ENCODE measurements at places on chromosomes 1 and 21.

DNA sequence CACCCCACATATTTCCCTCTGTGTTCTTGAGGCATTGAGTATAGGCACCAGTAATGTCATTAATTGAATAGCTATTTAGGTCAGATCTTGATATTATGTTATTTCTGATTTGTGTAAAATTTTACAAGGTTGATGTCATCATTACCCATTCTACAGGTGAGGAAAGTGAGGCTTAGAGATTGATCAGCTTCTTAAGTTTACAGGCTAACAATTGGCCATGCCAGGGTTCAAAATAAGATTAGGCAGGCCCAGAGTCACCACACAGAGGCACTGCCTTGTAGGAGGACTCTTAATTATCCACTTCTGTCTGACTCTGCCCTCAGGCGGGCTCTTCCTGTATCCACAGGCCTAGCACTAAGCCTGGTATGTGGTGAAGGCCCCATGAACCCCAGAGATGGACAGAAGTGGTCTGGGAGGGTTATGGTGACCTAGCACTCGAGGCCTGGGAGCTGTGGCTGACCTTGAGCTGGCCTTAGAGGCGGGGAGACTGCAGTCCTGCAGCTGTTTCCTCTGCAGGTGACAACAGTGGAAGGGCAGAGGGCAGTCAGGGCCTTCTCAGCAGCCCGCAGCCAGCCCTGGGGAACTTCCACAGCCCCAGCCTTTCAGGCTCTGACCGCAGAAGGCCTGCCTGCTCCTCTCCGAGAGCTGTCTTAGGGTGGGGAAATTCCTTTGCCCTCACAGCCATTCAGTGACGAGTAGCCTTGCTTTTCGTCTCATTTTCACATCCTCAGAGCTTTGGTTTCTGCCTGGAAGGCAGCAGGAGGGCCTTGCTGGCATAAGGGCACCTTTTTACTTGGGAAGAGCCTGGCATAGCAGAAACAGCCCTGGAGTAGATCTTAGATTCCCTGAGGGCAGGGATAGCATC is 12.2 kb downstream of the ZDHHC18 start:
- DNase-seq = no peak

DNA sequence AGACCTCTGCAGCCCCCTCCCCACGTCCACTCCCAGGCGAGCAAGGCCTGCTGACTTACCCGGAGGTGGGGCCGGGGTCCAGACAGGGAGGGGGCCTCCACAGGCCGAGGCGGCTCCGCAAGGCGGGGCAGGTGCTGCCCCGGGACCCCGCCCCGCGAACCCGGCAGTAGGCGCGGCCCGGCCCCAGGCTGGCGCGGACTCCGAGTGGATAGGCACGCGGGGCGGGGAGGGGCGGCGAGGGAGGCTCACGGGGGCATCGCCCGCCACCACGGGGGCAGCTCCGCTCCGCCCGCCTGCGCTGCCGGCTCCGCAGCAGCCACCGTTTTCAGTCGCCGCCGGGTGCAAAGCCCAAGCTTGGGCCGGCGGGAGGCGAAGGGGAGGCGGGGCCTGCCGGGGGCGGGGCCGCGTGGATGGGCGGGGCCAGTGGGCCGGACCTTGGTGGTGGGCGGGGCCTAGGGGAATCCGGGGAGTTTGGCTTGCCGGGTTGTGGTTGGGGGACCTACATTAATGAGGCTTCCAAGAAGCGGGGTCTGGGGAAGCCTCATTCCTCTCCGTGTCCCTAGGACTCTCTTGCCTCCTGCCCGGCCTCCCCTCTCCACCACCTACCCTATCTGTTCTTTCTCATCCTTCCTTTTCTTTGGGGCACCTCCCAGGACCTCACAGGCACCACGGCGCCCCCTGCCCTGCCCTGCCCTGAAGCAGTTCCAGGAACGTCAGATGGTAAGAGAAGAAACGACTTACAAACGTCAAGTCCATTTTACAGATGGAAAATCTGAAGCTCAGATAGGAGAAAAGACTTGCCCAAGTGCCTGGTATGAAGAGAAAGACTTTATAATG is at the start of gene RIMS3:
Gene RIMS3, minus strand, starts transcription at position 348 of the 837 bp plus-strand sequence. CDS start 23,757 bp downstream, outside the sequence.
- DNase-seq = peak; percentile 68

DNA sequence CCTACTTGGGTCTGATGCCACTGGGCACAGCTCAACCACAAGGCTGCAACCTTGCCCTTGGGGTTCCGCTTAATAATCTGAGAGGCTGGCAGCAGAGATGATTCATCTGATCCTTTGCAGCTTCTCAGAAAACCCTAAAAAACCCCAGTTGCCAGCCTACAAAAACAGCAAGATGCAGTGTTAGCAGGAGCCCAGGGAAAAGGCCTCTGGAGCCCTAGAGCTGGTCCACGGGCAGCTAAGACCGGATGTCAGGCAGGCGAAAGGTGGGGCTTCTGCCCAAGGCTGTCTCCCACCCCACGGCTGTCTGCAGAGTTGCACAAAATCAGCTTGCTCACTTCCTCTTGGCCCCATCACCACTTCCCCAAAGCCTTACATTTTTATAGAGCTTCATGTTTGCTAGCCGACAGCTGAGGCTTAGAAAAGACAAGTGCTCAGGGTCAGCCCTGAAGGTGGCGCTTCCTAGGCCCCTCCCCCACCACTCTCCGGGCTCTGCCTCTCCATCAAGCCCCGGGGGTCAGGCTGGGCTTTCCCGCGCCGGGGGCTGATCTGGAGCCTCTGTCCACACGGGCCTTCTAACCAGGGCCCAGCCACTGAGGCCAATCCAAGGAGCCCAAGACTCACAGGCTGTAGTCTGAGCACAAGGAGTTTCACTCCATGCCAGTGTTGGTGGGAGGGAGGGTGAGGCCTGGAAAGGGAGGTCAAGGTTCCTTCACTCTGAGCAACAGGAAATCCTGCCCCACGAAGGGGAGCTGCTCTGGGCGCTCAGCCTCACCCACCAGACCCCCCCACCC is 4.2 kb upstream of the ADORA3 start:
- DNase-seq = peak; percentile 63

DNA sequence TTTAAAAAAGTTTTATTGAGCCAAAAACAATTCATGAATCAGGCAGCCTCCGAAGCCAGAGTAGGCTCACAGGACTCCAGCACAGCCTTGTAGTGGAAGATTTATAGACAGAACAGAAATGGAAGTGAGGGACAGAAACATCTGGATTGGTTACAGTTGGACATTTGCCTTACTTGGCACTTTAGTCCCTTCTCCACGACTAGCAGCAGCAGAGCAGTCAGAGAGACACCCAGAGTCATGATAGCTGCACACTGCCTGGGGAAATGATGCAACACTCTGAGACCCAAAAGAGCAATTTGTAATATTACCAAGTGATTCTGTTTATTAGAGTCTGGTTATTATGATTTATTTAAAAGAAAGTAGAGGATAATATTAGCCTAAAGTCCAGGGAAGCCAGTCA is 72.2 kb upstream of the KRTAP11-1 start:
- no peak for DNase-seq

- no peak for DNase-seq
These were observed at the start of gene ADAM30 for GRCh38 chr1:119896303-119896702. TSS of gene ADAM30 (minus strand) at chr1:119896515. CDS start at chr1:119896336, 179 bp downstream.

DNA sequence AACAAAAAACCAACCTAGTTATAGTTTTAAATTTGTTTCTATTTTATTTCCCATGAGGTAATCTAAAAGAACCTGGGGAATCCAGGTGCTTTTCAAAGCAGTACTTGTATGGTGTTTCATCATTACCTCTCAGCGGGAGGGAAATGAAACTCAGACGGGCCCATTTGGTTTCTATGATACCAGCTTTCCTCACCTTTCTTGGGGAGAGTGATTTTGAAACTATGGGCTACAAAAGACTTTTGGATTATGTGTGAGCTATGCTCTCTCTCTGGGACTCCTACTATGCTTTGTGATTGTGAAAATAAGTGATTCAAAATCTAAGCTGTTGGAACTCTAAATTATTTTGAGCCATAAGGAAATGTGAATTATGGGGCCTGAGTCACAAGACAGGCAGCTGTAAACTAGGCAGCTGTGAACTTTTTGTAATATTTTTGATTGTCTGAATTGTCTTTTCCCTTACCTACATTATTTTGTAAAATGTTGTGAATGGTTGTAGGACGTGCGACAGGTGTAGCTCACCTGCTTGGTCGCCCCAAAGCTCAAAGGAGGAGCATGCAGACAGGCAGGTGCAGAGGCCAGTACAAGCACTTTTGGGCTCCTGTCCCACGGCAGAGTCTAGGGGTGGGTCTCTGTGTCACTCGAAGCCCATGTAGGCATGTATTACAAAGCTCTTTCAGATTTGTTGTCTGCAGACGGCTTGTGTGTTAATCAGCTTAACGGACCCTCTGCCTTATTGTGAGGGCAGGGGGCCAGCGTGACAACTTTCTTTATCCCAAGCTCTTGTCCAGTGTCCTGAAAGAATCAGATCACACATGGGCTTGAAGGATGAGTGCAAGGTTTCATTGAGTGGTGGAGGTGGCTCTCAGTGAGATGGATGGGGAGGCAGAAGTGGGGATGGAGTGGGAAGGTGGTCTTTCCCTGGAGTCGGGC is 64.8 kb upstream of the BACH1 start:
- no peak for DNase-seq

DNA sequence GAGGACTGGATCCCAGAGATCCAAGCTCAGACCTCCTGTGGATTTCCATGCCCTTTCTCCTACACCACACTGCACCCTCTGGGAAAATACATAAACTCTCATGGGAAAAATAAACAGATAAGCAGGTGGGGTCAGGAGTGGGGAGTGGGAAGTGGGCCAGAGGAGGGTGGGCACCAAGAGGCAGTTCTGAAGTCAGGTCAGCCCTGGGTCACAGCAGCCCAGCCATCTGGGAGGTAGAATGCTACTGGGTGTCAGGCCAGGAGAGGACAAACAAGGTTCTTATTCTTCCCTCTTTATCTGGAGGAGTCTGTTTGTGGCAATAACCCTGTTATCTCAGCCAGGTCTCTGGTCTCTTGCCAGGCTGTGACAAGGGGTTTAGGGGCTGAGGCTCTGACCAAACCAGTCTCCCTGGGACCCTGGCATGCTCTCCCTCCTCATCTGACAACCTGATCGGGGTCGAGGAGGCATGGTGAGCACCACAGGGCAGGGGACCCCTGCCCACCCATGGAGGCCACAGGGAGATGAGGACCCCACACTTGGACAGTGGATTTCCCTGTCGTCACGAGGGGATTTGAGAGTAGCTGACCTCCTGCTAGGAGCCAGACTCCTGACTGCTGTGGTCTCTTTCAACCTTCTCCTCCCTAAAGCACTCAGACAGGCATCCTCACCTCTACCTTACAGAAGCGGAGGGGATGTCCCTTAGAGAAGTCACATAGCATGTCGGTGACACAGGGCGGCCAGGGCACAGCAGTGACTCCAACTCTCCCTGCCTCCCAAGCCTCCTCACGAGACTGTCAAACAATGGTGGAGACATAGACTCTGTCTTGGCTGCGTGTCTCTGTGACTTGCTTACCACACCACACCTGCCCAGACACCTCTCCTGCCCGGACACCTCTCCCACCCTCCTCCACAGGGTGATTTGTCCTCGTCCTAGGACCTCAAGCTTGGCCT is 51.3 kb upstream of the IFFO2 start:
- no peak for DNase-seq

GRCh38 chr1:22204057-22204840 is 61.4 kb upstream of the WNT4 start:
- DNase-seq = no peak

DNA sequence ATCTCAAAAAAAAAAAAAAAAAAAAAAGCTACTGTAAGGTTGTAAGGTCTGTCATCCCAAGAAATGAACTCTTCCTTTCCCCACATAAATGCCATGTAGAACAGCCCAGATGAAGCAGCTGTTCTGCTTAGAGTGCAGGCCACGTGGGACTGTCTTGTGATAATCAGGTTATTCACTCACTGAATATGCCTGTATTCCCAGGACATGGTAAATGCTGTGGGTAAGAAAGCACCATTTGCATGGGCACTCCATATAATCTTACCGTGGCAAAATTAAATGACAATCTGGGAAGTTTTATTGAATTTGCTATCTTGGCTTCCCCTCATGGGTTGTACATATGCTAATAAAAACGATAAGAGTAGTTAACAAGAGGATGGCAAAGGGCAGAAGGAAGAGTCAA is 13.8 kb downstream of the RGS5 start:
- no peak for DNase-seq

DNA sequence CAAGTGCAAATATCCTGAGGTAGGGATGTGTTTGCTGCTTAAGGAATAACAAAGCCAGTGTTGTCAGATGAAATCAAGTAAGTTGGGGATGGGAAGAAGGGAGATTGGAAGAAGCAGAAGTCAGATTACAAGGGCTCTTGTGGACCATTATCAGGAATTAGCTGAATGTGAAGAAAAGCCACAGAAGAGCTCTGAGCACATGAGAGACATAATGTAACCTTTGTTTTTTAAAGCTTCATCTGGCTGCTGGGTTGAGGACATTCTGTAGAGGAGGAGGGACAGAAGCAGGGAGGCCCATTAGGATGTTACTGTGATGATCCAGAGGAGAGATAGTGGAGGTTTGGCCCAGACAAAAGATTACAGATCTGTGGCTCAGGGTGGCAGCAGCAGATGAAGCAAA is 111.7 kb downstream of the DUSP10 start:
- no peak for DNase-seq

GRCh38 chr1:1082776-1083415 is 8.8 kb upstream of the RNF223 start:
- no peak for DNase-seq

Measured in midbrain (tissue), 1 donor.